ENCODE measurements at places on chromosomes 2 and 18.

DNA sequence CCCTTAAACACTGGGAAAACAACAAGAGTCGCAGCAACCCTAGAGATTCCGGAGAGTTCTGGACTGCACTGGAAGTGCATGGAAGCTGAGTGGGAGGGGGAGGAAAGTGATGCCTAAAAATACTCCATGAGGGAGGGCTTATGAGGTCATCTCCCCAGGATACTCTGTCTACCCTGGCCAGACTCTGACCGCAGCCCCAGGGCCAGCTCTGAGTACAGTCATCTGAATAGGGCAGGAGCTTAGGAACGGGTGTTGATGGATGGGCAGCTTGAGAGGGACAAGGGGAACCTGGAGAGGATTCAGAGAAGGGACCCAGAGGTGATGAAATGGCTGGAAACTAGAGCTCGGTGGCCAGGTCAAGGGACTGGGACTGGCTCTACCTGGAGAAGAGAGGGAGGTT is 79.3 kb upstream of the IGFBP5 start:
- DNase-seq: peak; percentile 63

GRCh38 chr2:172888714-172889669 is 153.3 kb downstream of the RAPGEF4 start:
- no peak for DNase-seq

DNA sequence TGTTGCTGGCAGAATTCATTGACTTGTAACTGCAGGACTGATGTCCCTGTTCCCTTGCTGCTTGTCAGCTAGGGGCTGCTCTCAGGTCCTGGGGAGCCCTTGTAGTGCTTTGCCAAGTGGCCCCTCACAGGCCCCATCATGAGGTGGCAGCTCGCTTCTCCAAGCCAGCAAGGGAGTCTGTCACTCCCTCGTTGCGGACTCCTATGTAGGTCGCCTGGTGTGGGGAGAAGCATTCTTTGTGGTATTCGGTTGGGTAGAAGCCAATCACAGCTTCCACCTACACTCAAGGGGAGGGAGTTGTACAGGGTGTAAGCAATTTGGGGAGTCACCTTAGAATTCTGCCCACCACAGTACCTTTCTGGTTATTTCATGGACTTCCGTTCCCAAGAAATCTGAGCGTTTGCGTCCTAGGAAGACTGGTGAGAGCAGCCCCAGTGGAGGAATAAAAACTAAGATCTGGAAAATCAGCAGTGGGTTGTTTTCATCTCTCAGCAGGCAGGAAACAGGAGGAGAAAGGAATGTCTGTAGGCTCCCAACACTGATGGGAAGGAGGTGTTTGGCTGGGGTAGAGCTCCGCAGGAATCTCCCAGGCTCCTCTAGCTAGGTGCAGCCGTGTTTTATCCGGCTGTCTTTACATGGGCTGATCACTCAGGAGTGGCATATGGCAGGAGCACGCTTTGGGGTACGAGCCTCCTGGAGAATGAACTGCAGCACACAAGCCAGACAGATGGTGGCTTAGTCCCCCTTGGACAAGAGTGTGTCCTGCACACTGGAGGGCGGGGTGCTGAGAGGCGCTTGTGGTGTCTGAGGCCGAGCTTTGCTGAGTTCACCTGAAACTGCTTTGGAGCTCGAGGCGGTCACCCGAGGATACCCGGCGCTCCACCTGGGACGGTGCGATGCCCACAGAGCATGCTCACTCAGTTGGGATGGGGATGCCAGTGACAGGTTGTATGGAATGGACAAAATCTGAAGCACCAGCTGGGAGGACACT is 58.3 kb downstream of the LDLRAD4 start:
- no peak for DNase-seq

DNA sequence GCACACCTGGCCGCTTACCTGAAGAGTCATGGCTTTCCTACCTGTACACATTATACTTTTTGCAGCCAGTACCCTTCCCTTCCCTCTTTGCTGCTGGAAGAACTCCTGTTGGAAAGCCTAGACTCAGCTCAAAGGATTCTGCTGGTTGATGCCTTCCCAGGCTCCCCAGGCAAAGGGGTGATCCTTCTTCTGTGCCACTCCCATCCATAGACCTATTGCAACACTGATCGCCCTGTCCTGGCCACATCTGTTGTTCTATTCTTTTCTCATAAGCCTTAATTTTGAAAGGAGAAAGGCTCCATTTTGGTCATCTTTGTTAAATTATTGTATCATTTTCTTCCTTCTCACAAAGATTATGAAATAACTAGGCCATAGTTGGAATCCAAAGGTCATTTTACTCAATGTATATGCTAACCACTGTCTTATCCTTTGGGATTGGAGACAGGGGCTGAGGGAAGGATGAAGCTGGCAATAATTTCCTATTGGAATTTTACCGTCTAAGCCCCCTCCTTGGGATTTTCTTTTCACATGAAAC is 3.4 kb upstream of the PRKCE start:
- DNase-seq: no peak

DNA sequence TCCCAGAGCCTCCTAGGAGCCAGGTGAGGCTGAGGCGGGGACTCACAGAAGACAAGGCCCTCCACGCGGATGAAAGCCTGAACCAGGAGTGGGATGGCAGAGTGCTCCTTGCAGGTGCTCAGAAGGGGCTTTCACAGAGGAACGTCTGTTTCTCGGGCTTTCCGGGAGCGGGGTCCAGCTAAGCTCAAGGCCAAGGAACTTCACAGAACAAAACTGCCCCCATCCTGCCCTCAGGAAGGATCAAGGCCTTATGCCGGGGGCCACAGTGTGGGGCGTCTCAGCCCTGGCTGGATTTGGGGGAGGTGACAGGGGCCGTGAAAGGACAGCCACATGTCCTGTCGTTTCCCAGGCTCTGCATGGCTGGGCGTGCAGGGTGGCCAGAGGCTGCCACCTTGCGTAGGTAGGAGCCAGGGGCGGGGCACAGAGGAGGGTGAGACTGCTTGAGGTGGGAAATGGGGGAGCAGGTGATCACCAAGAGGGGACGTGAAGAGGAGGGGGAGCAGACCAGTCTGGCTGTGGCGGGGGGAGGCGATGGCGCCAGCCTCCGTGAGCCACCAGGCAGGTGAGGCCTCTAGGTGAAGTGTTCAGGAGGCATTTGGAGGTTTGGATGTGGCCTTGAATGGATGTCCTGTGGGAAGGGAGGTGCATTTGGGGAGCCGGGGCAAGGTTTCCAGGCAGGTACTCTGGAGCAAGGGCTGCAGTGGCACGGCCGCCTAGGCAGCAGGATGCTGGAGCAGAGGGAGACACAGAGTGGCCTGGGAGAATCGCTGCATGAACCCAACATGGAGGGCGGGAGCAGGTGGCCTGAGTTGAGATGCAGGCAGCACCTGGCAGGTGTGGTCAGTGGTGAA is 79.1 kb downstream of the TWIST2 start:
- no peak for DNase-seq

GRCh38 chr2:77767388-77768076 is 245.4 kb upstream of the LRRTM4 start:
- no peak for DNase-seq

DNA sequence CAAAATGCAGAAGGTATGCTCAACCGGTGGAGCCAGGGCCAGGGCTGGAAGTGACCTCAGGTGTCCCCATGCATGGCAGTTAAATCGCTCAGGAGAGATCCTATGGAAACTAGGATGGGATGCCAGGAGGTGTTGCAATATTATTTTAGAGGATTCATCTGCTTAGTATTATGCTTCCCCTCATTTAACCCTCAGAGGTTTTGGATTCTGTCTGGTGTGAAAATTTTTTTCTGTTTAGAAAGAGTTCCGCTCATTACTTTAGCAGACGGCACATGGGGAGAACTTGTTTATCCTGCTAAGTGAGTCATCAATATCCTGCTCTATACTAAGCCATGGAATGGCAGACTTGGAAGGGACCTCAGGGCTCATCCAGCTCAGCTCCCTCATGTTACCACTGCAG is 42.5 kb downstream of the TRIB2 start:
- DNase-seq: peak; percentile 96

GRCh38 chr2:119254601-119255080 is 31.0 kb downstream of the STEAP3 start:
- no peak for DNase-seq

- DNase-seq: no peak
Observed at GRCh38 chr2:192215096-192215877, 20.6 kb upstream of the TMEFF2 start.

GRCh38 chr18:52617931-52618330 is 277.9 kb downstream of the DCC start:
- DNase-seq: no peak

- no peak for DNase-seq
Observed at GRCh38 chr2:72080286-72081145, 67.1 kb downstream of the CYP26B1 start.
